Activated T-cell treated with anti-CD3 and anti-CD28 coated beads for 24 hours (primary cell): ENCODE measurements at places on chromosomes 1 and 21.

- no peak for DNase-seq
Observed at GRCh38 chr1:29756901-29757725, 520.8 kb downstream of the PTPRU start.

DNA sequence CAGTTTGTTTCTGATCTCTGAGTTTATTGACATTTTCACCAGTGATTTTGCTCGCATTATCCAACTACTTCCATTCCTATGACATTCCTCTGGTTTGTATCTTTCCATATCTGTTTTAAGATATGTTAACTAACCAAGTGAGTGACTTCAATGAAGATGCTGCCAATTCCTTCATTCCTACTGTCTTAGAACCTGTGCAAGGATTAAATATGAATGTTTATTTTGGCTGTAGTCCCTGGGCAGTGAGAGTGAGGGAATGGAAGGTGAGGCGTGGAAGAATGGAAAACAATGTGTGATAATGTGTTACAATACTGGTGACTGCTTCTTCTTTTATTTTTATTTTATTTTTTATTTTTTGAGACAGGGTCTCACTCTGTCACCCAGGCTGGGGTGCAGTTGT, 183.0 kb downstream of the SDCCAG8 start:
- DNase-seq: no peak

- DNase-seq: no peak
Observed at GRCh38 chr1:240499012-240499411, 112.9 kb downstream of the GREM2 start.

GRCh38 chr21:45374826-45375455, 30.0 kb upstream of the COL18A1 start:
- DNase-seq: no peak

DNA sequence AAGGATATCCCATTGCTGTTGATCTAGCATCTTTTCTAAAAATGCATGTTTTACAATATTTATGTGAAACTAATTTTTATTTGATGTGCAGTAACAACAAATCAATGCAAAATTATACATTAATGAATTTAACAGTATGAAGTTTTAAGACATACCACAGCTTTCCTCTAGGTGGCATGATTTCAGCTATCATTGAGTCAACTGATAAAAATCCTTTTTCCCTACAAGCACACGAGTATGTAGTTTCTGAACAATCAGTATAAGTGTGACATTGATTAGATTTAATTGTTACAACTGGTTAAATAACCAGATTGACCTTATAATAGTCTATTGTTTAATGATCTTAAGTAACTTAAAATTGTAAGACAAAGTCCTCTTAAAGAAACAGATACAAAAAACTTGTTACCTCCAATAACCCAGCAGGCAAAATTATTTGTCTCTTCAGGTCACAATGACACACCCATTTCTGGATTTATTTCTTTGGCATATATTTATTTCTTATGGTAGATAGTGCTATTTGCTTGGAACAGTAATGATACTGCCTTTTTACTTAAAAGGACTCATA, 5.8 kb upstream of the TGFB2 start:
- DNase-seq: no peak

- DNase-seq: no peak
Observed at GRCh38 chr1:240294566-240294965, 202.9 kb downstream of the FMN2 start.

DNA sequence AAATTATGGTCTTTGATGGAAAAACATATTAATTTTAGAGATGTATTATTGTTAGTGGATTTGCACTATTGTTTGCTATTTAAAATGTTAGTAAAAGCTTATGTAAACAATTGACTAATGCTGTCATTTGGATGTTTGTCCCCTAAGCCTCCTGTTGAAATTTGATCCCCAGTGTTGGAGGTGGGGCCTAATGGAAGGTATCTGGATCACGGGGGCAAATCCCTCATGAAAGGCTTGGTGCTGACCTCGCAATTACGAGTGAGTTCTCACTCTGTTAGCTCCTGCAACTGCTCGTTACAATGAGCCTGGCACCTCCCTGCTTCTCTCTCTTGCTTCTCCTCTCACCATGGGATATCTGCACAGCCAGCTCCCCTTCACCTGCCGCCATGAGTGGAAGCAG, 14.3 kb downstream of the TMEM35B start:
- DNase-seq: no peak

GRCh38 chr1:222632749-222633148, 14.9 kb downstream of the MIA3 start:
- DNase-seq: no peak

DNA sequence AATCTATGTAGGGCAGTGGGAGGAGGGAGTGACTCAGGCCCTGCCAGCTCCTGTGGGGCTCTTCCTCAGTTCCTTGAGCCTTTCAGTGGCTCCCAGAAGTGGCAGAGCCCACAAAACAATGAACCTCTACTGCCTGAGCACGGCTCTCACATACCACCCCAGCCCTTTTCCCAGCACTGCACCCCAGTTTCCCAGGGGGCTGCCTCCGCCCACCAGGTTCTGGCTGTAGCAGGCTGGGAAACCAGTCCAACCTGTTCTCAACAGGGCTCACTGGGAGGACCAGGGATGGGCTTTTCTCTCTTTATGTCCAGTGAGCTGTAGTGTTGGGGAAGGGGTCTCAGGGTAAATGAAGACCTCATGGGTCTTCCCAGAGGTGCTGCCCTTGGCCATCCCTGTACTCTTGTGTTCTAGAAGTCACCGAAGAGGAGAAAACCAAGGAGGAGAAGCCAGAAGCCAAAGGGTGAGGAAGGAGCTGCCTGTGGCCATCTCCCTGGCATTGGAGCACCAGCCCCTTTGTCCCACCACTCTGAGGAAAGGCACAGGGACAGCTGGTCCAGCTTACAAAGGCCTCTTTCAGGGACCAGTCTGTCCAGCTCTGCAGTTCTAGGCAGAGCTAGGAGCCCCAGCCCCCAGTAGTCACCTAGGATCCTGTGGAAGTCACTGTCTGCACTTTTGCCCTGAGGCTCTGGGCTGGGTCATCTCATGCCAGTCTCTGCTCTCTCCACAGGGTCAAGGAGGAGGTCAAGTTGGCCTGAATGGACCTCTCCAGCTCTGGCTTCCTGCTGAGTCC, 3.5 kb downstream of the MARCKSL1 start:
- DNase-seq: no peak

- DNase-seq: no peak
Observed at GRCh38 chr1:239239529-239239928, 146.8 kb upstream of the CHRM3 start.
